Cortex of kidney (tissue), 1 donor: ENCODE measurements at places on chromosomes 2 and 18.

GRCh38 chr2:161424394-161424769 is 8.3 kb downstream of the TBR1 start:
- DNase-seq, result no peak

- no peak for DNase-seq
These were observed 22.7 kb downstream of the ANKRD29 start for GRCh38 chr18:23640052-23640451.

- no peak for DNase-seq
These were observed 169.9 kb downstream of the SMAD7 start for GRCh38 chr18:48780913-48781162.

DNA sequence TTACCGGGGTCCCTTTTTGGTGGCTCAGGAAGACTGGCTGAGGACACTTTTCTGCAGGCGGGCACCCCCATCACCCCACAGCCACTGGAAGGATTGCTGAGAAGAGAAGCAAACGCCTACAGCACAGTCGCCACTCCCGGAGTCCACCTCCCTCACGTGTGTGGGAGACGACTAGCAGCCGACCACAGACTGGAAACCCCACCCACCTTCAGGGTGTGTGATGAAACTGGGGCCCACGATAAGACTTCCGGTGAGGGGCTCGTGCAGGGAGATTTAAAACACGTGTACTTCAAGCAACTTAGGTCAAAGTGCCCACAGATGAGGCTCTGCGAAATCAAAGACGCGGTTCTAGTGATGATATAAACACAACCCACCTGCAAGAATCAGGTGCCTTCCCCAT is 26.3 kb downstream of the MBP start:
- DNase-seq, result no peak

- no peak for DNase-seq
These were observed 135.6 kb upstream of the ZNF236 start for GRCh38 chr18:76686737-76687231.

DNA sequence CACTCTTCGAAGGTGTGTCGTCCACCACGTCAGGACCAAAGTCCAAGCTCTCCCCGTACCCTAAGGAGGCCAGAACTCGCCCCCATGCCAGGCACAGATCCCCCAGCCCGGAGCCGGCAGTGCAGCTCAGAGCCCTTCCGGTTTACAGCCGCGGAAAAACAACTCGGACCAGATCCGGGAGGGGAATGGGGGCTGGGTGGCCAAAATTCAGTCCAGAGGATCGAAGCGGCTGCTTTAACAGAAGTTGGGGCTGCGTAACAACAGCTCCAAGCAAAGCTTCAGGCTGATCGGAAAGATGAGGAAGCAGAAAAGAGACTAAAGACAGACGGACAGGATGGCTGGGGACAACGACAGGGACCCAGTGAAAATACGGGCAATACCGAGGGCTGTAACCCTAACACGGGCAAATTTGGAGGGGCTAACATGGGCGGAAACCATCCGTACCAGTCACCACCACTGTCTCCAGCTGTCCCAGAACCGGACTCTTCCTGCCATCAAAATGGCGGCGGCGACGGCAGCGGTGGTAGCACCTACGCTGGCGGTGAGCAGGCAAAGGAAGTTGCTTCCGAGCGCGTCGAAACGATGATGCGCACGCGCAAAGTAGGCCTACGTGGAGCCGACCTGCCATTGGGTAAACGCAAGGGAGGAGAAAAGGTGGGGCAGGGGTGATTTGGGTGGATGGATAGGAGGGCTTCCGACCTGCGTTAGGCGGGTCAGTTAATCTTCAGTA is at the start of gene MMADHC:
Gene MMADHC (minus strand): TSS at position 556 of the 730 bp plus-strand sequence. CDS start 678 bp downstream, outside the sequence.
- DNase-seq, result no peak

DNA sequence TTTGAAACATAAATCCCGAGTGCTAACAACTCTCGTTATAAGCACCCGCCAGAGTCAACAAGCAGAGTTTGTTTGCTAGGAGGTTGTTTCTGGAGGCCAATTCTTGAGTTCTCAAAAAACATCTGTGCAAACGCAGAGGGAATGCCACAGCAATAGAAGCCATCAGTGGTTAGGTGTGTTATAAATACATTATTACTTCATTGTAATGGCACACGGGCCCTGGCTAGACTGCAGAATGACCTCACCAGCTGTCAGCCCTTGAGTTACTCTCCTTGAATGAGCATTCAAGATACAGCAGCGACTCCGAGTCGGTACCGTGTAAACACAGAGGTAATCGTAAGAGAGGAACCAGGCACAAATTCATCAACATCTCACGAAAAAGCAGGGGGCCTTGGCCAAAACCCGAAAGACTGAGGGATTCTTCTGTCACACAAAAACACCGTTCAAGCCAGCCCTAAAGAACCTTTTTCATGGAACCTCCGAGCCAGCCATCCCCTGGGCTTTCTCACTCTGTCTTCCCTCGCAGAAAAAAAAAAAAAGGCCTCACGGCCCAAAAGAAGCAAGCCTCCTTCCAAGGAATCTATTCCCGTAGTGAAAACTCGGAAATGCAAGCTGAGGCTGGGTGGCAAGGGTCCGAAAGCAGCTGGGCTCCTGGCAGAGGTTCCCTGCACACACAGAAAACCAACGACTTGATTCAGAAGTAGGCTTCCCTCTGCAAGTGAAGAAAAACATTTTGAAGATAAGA is 133.7 kb upstream of the MEIS1 start:
- DNase-seq, result no peak

DNA sequence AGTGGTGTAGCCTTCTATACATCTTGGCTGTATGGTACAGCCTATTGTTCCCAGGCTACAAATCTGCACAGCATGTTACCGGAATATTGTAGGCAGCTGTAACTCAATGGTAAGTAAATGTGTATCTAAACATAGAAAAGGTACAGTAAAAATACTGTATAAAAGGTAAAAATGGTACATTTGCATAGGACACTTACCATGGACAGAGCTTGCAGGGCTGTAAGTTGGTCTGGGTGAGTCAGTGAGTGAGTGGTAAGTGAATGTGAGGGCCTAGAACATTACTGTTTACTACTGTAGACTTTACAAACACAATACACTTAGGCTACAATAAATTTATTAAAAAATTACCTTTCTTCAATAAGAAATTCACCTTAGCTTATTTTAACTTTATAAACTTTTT is 3.7 kb upstream of the MRPS9 start:
- no peak for DNase-seq

DNA sequence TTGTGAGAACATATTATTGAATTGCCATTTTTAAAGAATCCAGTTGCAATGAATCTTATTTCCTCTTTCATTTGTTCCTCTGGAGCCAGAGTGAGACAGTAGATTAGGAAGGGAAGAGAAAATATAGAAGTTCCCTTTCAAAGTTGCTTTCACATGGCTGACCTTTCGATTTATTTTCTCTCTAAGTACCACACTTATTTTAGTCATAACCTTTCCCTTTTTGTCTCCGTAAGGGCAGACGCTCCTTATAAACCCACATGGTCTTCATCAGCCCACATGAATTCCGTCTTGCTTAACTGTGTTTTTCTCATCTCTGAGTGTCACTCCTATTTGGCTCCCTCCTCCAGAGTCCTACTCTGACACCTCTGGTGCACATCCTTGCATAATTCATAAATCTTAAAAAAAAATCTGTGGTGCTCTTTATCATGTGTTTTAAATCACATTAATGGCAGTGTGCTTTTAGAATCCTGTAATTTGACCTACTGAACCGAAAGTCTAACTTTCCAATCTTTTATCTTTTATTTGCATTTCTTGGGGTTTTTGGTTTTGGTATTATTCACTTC is 38.5 kb upstream of the ZNF396 start:
- no peak for DNase-seq

- no peak for DNase-seq
These were observed 84.3 kb downstream of the RIT2 start for GRCh38 chr18:43031169-43031568.

DNA sequence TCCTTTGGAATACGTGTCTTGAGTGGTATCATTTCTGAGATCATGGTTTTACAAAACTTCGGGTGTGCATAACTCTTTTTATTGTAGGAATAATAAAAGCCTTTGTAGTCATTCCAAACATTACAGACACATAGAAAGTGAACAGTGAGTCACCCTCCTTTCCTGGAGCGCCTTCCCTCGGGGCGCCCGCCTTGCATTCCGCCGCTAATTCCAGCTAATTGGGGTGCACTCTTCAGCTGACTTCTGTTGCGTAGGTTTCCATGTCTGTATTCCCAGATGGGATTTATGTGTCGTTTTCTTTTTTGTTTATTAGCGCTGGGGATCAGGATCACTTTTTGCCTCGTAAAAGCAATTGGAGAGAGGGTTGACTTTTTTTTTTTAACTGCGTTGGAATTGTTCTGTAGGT is 18.7 kb downstream of the SH3BP4 start:
- DNase-seq, result no peak

GRCh38 chr18:77366720-77367641 is 117.3 kb downstream of the GALR1 start:
- DNase-seq, result no peak

GRCh38 chr2:234464291-234464645 is 32.6 kb downstream of the ARL4C start:
- no peak for DNase-seq
